ENCODE measurements at places on chromosomes 5 and 9.

- no peak for DNase-seq
Measured at GRCh38 chr5:59992206-59992605, 98.7 kb upstream of the PDE4D start.

DNA sequence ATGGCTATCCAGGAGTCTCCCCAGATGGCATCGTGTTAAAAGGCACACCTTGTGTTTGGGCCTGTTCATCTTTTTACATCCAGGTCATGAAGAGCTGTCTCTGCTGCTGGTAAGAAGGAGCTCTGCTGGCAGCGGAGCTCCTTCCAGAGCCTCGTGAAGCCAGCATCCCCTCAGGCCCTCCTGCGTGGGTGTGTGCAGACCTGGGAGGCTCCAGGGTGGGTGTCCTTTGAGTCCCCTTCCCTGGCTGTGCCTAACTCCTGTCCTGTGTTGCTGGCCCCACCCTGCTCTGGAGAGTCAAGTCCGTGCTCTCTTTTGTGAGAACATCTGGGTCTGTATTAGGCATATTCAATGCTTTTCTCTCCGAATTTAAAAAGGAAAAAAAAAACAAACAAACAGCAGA is 149.6 kb upstream of the IRX2 start:
- DNase-seq, result no peak

DNA sequence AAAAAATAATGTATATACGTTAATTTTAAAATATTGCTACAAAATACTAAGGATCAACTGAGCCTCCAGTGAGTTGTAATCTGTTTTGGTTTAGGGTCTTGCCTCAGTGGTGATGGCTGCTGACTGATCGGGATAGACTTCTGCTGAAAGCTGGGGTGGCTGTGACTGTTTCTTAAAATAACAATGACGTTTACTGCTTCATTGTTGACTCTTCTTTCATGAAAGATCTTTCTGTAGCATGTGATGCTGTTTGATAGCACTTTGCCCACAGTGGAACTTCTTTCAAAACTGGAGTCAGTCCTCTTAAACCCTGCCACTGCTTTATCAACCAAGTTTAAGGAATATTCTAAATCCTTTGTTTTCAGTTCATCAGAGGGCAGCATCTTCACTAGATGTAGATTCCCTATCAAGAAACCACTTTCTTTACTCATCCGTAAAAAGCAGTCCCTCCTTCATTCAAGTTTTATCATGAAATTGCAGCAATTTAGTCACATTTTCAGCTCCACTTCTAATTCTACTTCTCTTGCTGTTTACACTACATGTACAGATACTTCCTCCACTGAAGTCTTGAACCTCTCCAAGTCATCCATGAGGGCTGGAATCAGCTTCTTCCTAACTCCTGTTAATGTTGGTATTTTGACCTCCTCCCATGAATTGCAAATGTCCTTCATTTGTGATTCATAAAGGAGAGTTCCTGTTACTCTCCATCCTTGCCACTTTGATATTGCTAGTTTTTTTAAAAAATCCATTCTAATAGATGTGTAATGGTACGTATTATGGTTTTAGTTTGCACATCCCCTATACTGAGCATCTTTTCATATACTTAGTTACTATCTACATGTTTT is 41.5 kb upstream of the PTPDC1 start:
- no peak for DNase-seq

GRCh38 chr5:170629566-170630175 is 125.9 kb downstream of the KCNIP1 start:
- DNase-seq, result no peak

GRCh38 chr5:133236976-133237375 is 185.2 kb downstream of the HSPA4 start:
- no peak for DNase-seq

DNA sequence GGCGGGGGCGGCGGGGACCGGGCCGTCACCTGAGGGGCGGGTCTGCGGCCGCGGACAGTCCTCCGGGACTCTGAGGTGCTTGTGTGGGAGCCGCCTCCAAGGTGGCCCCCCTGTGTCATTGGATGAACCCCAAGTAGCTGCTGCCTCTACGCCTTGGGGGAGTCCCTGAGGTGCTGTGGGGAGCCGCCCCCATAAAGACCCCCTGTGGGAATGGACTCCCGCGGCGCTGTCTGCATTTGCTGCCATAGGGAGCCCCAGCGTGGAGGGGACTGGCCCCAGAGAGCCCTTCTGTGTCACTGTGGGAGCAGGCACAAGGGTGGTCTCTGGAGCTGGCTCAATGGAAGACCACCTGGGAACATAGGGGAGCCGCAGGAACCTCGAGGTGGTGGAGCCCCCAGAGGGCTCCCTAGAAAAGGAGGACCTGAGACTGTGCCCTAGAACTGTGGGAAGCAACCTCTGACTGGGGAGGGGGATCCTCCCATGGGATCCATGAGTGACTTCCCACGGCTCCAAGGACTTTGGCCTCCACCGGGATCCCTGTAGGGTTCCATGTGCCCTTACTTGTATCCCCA is 412 bp downstream of the PHF24 start:
- DNase-seq, result no peak
